GM06990 (cell line): ENCODE measurements at places on chromosomes 7 and 10.

DNA sequence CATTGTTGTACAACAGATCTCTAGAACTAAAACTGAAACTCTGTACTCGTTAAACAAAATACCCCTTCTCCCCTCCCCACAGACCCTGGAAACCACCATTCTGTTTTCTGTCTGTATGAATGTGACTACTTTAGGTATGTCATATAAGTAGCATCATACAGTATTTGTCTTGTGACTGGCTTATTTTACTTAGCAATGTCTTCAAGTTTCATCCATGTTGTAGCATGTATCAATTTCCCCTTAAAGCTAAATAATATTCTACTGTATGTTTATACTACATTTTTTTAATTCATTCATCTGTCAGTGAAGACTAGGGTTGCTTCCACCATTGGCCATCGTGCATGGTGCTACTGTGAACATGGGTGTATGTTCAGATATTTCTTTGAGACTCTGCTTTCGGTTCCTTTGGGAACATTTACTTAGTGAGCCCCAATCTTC is 71.2 kb upstream of the RPA3 start:
- peak; percentile 13 for DNase-seq

GRCh38 chr7:23299770-23300300 is 696 bp downstream of the MALSU1 start:
- no peak for DNase-seq

GRCh38 chr7:112410092-112410491 is 40.2 kb upstream of the IFRD1 start:
- no peak for DNase-seq

- DNase-seq: no peak
These were observed 1.3 kb upstream of the CUL1 start for GRCh38 chr7:148697256-148698006.

GRCh38 chr7:30888747-30889146 is 22.9 kb upstream of the AQP1 start:
- DNase-seq: no peak

- DNase-seq: no peak
These were observed 11.3 kb downstream of the INPP5A start for GRCh38 chr10:132548869-132549268.

DNA sequence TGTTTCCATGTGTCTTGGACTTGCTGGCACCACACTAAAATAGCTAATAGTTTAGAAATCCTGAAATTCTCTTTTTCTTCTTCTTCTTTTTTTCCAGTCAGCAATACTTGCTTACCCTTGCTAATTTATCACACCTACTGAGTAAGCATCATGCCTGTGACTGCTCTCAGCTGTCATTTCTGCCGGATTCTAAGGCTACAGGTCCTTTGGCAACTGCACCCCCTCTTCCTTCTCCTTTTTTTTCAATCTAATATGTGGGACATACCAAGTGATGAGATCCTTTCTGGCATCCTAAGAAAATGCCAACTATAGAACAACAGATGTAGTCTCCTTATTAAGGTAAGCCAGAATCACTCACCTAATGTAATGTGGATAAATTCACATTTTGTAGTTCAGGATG is 444.7 kb downstream of the MAGI2 start:
- DNase-seq: no peak

- no peak for DNase-seq
These were observed 106.2 kb downstream of the ZMYND11 start for GRCh38 chr10:241451-241850.

DNA sequence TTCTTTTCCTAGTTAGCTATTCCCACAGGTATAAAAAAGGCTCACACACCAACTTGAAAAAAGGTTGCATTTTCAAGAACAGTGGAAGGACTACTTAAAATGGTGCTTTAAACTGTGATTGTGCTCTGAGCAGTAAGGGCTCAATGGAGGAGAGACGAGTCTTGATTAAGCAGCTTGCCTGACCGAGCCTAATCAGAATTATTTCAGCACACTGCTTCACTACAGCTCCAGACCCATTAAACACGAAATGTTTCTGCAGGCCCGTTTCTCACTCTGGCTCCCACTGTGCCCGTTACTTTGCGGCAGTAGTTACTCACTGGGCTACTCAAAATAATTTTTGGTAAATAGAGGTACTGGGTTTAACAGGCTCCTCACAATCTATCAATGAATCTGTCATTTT is 126.0 kb downstream of the NRCAM start:
- no peak for DNase-seq

DNA sequence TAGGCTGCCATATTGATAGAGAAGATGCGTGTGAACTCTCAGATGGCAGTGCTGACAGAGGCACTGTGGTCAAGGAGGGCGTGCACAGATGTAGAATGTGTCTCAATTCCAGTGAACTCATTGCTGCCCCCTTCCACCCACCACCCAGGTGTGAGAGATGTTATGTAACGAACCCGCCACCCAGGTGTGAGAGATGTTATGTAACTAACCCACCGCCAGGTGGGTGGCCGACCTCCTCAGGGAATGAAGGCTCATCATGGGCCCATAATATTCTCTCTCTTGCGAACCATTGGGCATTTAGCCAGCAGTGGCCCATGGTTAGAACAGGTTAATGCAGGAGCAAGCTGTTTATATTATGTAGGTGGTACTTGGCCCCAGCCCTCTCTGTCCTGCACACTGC is 140.4 kb upstream of the MTPN start:
- no peak for DNase-seq

DNA sequence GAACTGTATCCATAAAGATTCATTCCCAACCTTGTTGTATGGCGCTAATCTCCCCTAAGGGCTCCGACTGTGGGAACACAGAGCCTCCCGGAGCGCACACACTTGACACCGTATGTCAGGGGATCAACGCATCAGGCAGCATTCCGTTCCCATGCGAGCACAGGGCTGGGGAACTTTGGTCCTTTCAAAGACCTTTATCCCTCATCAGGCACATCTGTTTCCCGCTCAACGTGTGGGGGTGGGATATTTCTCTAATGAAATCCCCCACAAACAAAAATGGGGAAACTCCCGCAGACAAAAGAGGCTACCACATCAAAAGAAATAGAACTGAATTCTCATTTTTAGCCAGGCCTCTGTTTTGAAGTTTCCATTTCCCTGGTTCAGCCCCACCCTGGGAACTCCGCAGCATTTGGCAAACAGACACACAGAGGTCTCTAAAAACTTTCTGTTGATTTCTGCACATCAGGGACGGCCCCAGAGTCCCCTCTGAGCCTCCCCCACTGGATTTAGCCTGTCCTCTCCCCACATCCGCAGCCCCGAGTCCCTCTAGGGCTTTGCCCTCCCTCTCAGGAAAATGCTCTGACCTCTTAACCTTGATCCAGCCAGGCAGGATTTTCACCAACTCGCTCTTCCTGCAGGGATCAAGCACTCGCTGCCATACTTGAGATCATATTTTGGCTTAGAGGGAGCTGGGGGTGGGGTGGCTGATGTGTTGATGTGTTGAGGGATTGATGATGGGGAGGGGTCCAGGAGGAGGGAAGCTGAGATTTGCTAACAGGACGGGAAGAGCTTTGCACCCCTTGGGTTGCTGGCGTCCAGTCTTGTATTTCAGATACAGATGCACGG is 6.6 kb downstream of the CPA5 start:
- peak; percentile 58 for DNase-seq

GRCh38 chr7:129166745-129167144 is 21.7 kb upstream of the SMO start:
- peak; percentile 60 for DNase-seq

- DNase-seq: no peak
These were observed 28.1 kb downstream of the AGAP3 start for GRCh38 chr7:151114151-151115090.

- no peak for DNase-seq
These were observed 269.7 kb upstream of the PHF14 start for GRCh38 chr7:10703981-10704380.

DNA sequence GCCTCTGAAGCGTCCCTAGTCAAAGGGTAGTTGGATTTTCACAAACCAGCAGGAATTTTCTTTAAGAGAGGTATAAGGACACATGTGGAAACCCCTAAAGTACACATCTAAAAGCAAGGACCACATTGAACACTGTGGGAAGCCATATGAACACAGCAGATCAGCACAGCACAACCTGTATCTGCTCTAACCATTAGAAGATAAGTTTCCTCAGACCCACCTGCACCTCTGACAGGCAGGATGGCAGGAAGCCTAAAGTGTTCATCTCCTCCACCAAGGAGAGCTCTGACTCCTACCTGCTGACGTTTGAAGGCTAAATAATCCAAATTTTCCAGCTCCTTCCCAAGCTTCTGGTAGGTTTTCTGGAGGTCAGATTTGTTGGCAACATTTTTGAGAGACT is 174.4 kb downstream of the CTNNA3 start:
- DNase-seq: no peak

DNA sequence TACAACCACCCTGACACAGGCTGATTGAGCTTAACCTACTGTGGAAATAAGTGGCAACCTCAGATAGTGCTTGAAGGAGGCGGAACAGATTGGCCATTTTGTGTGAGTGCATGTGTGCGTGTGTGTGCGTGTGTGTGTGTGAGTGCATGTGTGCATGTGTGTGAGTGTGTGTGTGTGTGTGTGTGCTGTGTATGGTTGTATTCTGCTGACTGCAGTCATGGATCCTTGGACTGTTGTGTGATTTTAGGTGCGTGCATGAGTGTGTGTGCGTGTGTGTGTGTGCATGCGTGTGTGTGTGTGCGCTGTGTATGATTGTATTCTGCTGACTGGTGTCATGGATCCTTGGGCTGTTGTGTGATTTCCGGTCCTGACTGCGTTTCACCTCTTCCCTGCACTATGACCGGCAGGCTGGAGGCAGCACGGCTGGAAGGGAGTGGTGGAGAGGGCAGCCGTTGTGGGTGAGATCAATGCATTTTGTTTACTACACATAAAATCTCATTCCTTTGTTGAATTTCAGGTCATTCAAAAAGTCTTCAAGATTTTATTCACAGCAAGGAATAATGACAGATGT is 6.3 kb downstream of the IQCE start:
- DNase-seq: no peak

- DNase-seq: no peak
These were observed 109.9 kb downstream of the OAT start for GRCh38 chr10:124308811-124309210.

DNA sequence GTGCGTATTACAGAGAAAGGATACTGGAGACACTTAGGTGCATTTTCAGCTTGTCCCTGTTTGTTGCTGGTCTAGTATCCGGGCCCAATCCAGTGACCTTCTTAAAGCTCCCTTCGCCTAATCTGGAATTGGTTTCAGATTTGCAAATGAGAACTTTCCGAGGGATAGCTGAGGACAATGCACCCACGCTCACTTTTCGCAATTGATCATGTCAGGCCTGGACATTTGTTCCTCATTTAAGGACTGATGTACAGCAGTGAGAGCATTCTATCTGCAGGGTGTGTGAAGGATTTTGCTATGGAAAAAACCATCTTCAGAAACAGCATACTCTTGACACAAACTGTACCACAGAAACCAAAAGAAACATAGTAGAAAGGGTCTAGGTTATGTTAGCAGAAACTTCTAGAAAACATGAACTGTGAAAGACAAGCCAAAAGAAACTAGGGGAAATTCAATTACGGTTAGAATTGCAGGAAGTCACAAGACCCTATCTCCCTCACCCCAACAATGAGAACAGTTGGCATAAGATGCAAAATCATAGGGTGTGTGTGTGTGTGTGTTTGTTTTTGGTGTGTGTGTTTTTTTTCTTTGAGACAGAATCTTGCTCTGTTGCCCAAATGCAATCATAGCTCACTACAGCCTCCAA is 331.1 kb downstream of the CALN1 start:
- peak; percentile 27 for DNase-seq

GRCh38 chr10:21230219-21230618 is 295.3 kb downstream of the SKIDA1 start:
- peak; percentile 41 for DNase-seq

DNA sequence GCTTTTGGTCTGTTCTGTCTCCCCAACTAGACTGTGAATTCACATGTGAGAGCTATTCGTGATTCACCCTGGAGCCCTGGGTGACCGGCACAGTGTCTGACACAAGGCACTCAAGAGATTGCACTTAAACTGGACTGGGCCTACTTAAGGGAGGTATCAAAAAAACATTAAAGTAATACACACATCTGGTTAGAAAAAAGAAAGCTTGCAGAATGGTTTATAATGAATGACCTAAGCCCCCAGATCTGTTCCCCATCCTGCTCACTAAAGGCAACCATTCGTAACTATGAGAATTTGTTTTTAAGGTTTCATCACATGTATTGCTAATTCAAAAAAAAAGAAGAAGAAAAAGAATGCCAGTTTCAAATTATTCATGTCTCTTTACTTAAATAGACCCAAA is 74.5 kb downstream of the DGKI start:
- no peak for DNase-seq

- DNase-seq: no peak
These were observed 720 bp downstream of the SUN1 start for GRCh38 chr7:832968-833424.

DNA sequence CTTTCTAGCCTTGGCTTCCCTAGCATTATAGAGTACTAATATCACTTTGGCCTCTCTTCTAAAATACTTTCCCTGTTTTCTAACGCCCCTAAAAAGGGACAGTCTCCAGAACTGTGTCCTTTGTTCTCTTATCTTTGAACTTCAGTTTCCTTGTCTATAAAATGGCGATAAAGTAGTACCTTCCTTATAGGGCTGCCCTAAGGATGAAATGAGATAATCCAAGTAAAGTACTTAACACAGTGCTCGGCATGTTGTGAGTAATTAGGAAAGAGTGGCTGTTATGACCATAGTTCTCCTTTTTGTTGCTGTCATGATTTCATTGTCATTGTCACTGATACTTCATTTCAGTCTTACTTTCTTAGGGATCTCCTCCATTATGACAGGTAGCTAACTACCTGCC is 114.7 kb downstream of the EXOC4 start:
- no peak for DNase-seq

- no peak for DNase-seq
These were observed 24.2 kb upstream of the CHST3 start for GRCh38 chr10:71939861-71940474.

- no peak for DNase-seq
These were observed 19.9 kb downstream of the UNCX start for GRCh38 chr7:1252540-1253090.

GRCh38 chr10:12448729-12449391 is 99.5 kb downstream of the CAMK1D start:
- peak; percentile 65 for DNase-seq

DNA sequence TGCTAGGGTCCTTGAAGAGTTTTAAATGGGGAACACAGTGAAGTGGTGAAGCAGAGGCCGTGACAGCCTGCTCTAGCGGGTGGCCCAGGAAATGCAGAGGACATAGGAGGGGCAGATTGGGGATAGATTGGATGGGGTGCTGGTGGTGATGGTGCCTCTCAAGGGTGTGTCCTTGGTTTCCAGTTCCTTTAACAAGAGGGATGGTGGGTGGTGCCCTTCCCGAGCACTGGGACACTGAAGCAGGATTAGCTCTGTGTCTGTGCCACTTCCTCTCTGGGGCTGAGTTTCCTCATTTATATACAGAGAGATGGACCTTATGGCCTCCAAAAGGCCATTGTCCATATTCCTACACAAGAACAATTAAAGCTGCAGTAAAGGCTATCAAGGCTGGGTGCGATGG is 285.5 kb downstream of the TCF7L2 start:
- DNase-seq: no peak

DNA sequence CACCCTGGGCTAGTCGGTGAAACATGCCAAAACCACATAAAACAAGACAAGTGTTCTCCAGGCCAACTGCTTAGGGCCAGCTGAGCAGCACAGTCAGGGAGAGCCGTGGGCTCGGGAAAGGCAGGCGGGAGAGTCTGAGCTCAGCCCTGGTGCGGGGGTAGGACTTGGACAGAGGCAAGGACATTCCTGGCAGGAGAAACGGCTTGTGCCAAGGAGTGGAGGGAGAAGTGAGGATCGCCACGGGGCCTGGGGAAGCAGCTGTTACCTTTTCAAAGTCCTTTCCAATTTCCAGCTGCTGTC is 4.2 kb downstream of the ELN start:
- no peak for DNase-seq
